Immature natural killer cell (primary cell): ENCODE measurements at places on chromosomes 3 and 15. TPM values are rescaled to one million over a fixed set of nuclear protein-coding genes. Genes with fewer than 3 reads are reported as not detected.

NT5DC2 gene
- 0.53 TPM for polyA plus RNA-seq

VWA5B2 gene
- polyA plus RNA-seq, result not detected

PPP1R14D gene
- not detected for polyA plus RNA-seq

CEP70 gene
- 7.5 TPM for polyA plus RNA-seq

CFAP92 gene
- not detected for polyA plus RNA-seq

DNA sequence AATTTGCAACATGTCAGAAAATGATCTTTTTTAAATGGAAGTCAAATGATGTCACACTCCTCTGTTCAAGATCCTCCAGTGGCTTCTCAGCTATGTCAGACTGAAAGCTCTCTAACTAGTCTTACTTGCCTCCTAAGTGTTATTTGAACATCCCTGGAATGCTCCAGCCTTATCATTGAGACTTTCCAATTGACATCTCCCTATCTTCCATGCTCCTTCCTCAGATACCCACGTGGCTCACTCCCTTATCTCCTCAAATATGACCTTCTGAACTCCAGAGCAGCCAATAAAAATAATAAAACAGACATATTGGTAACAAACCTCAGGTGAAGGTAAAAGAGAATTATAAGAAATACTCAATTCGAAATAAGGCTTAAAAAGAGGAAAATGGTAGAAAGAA lies 25.5 kb upstream of the AADAC start:
- no peak for DNase-seq

DNA sequence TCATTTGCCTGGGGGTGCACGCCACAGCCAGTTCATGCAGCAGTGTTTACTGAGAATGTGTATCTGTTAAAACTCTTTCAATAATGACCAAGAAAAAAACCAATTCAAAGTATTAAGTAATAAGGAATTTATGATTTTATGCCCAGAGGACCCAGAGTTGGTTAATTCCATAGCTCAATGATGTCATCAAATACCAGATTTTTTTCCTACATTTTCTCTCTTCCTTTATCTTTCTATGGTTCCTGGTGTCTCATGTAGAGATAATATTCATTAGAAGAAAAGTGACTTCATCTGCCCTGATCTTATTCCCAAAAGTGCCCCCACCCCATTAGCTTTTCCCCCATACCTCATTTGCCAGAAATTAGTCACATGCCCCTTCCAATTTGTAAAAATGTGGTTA lies 44.6 kb upstream of the LMCD1 start:
- DNase-seq, result no peak

GRCh38 chr15:75114327-75114726 lies 87.4 kb upstream of the C15orf39 start:
- DNase-seq, result no peak

DNA sequence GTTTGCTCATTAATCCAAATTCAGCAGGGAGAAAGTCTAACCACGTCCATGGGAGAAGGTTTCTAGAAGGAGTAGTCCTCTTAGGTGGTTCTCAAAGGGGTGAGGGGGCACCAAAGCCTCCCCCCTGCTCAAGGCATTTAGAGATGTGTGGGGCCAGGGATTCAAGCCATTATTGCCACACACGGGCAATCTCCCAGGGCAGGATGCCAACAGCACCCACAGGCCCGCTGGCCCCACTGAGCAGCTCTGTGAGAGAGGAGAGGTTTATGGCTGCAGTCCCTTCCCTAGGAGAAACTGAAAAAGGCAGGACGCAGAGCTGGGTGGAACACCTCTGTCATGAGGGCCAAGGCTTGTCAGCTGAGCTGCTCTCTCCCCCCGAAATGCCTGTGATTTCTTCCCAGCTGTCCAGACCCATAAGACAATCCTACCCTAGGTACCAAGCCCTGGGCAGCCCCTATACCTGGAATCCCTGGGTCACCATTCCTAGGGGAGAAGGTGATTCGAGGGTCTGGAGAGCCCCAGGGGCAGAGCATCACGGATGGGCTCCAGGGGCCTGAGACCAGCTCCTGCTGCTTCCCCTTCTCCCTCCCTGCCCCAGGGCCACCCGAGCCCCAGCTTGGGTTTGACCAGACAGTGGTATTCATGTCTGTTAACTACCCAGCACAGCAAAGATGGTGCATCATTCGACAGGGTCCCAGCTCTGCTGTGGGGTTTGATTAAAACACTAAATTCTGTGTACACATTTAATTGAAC lies 39.0 kb downstream of the WHAMM start:
- DNase-seq, result no peak
